ENCODE measurements at places on chromosomes 2 and 18.

- no peak for DNase-seq
Measured at GRCh38 chr2:99663641-99664040, 173.8 kb upstream of the REV1 start.

DNA sequence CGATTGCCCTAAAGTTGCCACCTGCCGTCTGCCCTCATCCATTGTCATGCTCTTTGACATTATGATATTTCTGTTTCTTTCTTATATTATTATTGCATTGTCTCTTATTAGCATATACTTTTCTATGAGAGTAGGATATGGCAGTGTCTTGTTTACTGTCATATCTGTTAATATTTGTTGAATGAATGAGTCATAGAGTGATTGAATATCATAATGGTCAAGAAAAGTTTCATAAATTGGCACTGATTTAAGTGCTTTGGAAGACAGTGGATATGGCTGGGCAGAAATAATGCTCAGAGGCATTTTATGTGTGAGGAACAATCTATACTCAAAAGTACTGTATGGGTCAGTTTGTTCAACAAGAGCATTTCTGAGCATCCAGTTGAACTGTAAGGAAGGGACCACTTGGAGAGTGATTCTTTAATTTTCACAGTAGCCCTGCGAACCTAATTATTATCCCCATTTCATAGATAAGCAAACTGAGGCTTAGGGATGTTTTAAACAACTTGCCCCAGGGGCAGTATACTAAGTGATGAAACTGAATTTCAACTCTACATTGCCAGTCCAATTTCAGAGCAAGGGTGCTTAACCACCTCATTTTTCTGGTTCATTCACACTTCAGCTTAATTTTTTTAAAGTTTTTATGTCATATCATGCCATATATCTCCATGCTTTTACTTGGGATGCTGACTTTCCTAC, 175.5 kb upstream of the FOSL2 start:
- no peak for DNase-seq

DNA sequence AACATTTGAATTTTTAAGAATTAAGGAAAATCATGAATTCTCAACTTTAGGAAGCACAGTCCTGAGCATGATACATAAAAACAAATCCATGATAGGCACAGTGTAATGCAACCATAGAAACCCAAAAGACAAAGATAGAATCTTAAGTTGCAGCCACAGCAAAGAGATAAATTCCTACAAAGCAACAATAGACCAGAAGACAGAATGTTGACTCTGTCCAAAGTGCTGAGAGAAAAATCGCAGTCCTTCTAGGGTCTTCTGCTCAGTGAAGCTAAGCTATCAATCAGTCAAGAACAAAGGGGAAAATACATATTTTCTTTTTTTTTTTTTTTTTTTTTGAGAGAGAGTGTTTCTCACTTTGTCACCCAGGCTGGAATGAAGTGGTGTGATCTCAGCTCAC, 22.0 kb upstream of the FHOD3 start:
- DNase-seq, result peak; percentile 7

GRCh38 chr2:106356291-106356690, 111.9 kb downstream of the RGPD3 start:
- DNase-seq, result peak; percentile 26

DNA sequence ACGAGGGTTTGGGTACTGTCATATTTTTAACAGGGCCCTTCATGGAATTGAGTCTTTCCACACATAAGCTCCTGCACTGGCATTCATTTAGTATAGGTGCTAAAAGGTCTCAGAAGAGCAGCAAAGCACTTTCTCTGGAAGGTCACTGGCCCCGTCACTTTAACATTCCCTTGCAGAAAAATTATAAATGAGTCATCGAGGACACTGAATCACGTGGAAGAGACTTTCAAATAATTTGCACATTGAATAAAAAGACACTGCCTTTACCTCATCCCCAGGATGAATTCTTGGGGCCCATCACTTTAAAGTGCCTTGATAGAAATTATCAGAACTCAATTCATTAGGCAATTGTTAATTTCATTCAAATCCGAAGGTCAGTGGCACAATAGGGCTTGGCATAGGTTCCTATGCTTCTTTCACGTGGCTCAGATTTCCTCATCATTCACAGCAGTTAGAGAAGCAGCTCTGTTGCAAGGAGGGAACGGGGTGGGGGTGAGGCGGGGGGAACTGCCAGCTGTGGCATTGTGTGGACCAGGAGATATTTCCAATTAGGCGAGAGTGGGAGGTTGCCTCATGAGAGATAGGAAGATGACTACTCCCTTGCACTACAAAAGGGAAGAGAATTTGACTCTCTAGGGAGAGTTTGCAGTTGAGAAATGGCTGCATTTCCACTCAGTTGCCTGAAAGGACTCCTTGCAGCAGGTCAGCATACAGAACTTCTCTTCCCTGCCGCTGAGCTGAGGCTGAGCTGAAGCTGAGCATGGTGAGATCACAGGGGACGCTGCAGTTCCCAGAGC, 86.3 kb upstream of the NPAS2 start:
- DNase-seq, result peak; percentile 60

GRCh38 chr2:148968301-148968700, 70.2 kb upstream of the LYPD6B start:
- no peak for DNase-seq

GRCh38 chr18:42417189-42417588, 462.2 kb downstream of the PIK3C3 start:
- no peak for DNase-seq

DNA sequence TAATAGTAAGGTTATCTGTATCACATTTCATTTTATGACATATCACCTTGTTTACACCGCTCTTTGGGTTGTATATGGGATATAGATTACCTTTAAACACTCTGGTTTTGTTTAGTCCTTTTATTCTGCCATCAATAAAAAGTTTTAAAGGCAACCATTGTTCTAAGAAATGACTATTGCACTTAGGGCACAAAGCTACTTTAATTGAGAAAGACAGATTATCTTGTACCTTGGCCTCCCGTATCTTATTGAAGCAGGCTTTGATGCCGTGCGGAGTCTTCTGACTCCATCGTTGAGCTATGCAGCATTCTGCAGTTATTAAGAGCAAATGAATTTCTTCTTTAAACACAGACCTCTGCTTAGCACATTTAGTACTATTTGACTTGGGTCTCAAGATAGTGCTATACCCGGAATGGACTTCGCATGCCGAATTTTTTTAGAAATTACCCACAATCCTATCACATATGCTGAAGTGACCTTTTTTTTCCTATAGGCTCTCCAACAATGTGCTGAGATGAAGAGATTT, 16.7 kb downstream of the PKDCC start:
- DNase-seq, result no peak
